ENCODE measurements at places on chromosomes 3 and 15.

DNA sequence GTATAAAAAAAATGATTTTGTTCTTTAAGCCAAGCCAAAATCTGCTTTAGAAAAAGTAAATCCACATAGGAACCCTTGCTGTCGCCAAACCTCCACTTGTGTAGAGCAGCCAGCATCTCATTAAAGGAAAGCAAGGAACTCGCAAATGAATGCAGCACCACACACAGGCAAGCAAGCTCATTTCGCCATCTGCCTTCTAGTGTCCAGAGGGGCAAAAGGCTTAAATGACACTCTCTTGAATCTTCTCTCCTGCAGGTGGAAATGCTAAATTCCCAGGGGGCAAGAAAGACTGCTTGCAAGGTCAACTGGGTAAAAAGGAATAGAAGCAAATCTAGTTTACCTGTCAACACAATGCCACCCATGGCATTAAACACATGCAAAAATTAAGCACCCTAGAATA lies 2.4 kb downstream of the MB21D2 start:
- no peak for DNase-seq

GRCh38 chr15:93895976-93896770 lies 335.2 kb upstream of the MCTP2 start:
- DNase-seq, result no peak

GRCh38 chr3:186181901-186182300 lies 73.0 kb upstream of the ETV5 start:
- DNase-seq, result no peak

GRCh38 chr3:58164906-58165821 lies 45.6 kb downstream of the DNASE1L3 start:
- DNase-seq, result no peak

DNA sequence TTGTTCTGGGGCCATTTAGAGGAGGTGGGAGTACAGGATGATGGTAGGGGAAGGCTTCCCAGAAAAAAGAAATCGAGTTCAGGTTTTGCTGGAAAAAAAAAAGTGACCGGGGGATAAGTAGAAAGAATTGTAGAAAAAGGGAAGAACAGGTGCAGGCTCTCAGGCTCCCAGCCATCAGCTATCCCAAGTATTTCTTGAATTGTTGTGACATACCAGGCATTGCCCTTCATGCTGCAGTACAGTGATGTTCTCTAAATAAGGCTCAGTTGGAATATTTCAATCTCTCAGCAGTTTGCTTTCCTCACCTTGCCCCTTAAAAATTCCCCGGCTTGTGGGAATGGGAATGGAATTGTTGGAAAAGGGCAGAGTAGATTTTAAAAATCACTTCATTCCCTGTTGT lies 82.5 kb upstream of the RGMA start:
- DNase-seq, result no peak

GRCh38 chr3:178003756-178004155 lies 532.5 kb upstream of the KCNMB2 start:
- no peak for DNase-seq

- peak; percentile 91 for DNase-seq
Observed at GRCh38 chr15:64046421-64047153, at the start of gene DAPK2. Gene DAPK2 (minus strand): TSS chr15:64046485. CDS start chr15:64040261, 6,224 bp downstream.

DNA sequence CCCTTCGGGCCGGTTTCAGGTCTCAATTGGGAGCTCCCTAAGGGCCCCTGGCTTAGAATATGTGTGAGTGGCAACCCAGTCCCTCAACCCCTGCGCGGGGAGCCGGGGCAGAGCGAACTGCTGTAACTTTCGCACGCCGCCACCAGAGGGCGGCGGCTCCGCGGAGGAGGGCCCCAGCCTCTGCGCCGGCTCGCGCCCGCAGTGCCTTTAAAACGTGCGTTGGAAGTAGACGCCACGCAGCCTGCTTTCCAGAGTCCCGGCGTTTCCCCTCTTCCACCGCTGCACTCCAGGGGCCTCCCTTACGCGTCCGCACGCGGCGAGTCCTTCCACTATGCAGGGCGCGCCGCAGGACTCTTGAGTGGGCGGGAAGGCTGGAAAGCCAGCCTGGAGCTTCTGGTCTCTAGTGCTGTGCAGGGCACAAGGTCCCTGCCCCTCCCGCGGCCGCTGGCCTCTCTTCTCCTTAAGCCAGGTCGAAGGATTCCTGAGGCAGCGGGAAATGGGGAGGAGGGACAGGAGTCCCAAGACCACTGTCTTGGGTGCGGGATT lies 23.7 kb upstream of the RNU6-1 start:
- peak; percentile 75 for DNase-seq

GRCh38 chr3:46236294-46237054 lies 5.8 kb upstream of the CCR3 start:
- DNase-seq, result no peak

DNA sequence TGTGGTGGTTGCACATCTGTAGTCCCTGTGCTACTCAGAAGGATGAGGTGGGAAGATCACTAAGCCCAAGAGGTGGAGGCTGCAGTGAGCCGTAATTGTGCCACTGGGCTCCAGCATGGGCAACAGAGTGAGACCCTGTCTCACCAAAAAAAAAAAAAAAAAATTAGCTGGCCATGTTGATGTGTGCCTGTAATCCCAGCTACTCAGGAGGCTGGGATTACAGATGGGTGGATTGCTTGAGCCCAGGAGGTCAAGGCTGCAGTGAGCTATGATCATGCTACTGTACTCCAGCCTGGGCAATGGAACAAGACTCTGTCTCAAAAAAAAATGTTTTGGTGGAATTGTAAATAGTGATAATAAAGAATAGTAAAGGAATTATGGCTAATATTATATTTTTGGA lies 9.9 kb downstream of the ATRIP start:
- DNase-seq, result no peak

DNA sequence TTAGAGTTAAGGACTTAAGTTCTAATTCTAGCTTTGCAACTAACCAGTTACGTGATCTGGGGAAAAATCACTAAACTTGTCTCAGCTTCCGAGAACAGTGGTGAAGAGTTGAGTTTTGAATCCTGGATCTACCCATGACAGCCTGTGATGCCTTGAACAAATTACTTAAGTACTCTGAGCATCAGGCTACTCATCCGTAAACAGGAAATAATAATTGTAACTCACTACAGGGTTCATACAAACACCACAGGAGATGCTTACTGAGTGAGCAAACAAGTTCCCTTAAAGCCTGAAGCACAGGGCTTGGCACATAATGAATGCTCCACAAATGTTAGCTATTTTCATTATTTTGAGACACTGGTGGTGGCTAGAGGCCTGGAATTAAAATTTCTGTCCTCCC lies 158.8 kb downstream of the ERC2 start:
- no peak for DNase-seq

DNA sequence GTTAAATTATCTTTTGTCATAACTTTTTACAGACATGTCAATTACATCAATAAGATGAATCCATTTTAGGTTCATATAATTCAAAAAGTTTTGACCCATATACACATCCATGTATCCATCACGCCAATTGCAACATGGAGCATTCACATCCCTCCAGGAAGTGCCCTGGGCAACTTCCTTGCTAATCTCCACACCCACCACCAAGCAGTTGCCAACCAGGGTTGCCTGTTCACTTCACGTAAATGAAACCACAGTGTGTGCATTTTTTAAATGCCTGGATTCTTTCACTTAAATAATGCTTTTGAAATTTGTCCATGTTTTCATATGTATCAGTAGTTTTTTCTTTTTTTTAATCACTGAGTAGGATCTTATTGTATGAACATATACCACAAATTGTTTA lies 40.7 kb upstream of the LYZL4 start:
- DNase-seq, result no peak

DNA sequence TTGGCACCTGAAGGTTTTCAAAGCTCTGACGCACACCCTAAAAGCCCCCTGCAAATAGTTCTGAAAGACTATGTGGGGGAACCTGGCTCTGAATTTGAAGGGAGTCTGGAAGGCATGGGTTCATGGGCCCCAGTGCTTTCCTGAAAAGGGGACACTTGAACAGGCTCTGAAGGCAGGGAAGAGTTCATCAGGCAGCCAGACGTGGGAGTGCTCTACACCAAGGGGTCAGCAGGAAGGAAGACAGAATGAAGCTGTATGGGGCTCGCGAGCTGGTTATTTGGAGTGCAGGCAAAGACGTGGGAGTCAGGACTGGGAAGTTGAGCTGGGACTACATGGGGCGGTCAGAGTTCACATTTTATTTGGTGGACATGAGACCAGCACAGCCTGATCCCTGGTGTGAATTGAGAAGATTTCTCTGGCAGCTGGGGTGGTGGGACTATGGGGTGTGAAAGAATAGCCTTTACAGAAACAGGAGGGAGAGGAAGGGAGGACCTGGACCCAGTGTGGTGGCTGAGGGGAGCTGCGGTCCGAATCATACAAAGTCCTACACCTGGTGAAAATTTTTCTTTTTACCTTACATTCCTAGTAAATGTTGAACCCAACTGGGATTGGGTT lies 12.6 kb downstream of the ABHD6 start:
- DNase-seq, result no peak

- DNase-seq, result no peak
Observed at GRCh38 chr15:59885832-59886231, 118.3 kb upstream of the FOXB1 start.

- DNase-seq, result no peak
Observed at GRCh38 chr3:177162742-177163141, 34.5 kb downstream of the TBL1XR1 start.

DNA sequence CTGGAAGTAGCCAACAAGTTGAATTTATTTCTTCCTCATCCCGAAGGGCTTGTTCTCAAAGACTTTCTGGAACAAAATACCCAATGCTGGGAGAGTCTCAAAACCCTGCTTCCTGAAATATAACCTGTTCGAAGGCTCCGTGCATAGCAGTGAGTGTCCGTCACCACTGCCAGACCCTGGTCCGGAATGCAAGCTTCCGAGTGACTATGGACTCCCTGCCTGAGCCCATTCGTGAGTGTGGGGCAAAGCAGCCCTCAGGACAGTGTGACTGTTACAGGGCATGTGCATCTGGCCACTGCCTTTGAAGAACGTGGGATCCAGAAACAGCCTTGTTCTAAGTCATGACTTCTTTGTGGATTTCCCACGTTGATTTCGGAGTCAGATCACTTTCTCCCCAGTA lies 214.5 kb upstream of the IGF1R start:
- no peak for DNase-seq

DNA sequence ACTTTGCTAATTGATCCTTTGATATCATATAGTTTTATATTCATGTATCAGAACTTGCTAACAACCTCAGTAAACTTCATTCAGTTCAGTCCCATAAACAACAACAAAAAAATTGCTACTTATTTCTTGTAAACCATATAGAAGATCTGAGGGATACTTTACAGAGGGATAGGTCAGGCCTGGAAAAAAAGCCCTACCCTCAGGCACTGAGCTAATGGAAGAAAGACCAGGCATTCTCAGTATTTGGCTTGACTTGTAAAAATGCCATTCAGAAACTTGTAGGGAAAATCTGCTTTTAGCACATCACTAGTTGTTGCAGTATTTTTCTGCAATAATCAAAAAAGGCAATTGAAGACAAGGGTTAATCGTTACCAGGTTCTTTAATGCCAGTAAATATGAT lies 33.1 kb downstream of the ARMC8 start:
- no peak for DNase-seq

DNA sequence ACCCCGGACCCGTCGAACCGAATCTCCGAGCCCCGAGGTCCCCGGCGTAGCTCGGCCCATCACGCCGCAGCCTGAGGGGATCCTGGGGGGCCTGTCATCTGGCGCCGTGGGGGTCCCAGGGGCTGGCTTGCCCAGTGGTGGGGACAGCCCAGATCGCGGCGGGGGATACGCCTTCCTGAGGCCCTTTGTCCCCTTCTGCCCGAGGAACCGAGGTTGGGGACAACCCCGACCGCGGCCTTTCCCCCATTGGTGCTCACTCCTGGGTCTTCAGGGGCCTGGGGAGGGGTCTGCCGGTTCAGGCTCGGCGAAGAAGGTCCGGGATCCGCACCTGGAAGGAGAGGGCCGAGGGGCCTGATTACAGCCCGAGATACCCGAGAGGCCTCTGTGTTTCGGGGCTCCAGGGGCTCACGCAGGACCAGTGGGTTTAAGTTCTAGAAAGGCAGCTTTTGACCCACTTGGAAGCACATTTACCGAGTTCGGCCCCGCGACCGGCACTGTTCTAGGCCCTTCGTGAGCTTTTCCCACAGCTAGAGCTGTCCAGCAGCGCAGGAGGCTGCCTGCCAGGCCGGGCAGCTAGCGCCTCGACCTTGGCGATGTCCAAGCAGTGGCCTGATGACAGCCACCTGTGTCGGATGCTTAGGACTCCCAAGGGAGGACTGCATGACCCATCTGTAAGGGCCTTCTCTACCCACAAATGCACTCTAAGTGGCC lies 504 bp downstream of the ABHD2 start:
- peak; percentile 18 for DNase-seq

DNA sequence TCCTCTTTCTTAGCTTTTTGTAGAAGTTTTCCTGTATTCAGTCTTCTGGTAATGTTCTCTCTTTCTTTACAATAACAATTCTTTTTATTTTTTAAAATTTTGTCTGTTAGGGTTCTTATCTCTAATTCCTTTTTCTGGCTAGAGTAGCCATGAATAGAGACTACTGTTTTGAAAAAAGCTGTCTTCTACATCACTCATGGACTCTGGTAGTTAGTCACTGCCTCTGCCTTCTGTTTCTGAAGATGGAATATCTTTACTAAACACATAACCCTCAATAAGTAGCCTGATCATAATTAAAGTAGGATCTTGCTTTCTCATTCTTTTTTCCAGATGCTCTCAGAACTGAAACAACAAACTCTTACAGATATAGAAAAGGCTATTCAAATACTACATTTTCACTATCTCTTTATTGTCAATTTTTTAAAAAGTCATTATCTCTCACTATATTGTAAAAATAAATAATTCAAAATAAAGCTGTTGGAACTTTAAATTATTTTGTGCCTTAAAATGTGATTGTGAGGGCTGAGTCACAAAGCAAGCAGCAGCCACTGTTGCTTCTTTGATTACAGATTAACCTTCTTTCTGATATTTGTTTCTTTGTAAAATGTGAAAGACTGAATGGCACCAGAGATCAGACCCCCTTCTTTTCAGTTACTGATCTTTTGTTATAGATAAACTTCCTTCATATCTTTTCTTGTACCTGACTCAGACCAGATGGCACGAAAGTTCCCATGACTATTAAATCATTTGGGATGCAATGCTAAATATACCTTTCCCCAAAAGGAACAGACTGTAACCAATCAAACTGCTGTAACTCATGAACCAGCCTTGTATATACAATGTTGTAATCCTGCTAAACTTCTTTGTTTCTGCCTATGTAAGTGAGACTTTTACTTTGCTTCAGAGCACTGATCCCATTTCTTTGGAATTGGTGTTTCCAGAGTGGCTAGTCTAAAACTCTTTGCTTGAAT lies 1159.5 kb downstream of the IGSF11 start:
- DNase-seq, result no peak
